ENCODE measurements at places on chromosomes 4 and X.

- DNase-seq, result no peak
- no peaks in the 10 kb centered on the region for H3K27me3 ChIP-seq
- H3K4me1 ChIP-seq, result peaks cover 85% of the 10 kb centered on the region
- H3K27ac ChIP-seq, result no peak overlapping the region
- no peak overlapping the region for H3K4me3 ChIP-seq
These were observed 11.0 kb downstream of the STIM2 start for GRCh38 chr4:26871611-26872010.

DNA sequence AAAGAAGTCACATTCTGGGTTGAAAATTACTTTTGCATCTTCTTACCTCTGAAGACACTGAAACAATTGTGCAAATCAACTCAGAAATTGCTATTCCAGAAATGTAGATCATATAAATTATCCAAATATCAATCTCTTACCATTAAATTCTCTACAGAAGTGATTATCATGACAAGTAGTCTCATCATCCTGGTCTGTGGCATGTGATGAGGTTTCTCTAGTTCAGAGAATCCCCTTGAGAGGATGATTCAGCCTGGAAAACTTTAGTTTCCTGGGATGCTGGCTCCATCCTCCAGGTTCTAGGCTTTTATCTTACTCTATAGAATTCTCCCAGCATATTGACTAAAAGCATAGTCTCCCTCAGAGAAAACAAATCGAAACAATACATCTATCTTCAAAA lies 76.2 kb upstream of the S100G start:
- no peaks in the 10 kb centered on the region for H3K36me3 ChIP-seq
- peaks cover 27% of the 10 kb centered on the region for H3K27me3 ChIP-seq
- no peak overlapping the region for H3K4me3 ChIP-seq
- DNase-seq, result no peak
- no peak overlapping the region for H3K27ac ChIP-seq

DNA sequence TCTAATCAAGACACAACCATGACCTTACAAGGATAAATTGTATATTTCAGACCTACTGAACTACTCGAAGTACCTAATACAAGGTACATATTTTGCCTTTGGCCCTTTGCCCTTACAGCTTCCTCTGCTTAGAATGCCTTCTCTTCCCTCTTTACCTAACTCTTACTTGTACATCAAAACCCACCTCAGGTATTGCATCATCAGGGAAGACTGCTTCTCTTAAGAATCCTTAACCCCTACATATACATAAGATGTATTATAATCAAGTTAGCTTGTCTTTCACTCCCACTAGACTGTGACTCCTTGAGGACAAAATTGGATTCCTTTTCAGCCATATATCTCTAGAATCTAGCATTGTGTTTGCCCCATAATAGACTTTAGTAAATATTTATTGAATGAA lies 101.7 kb upstream of the STIM2 start:
- no peak overlapping the region for H3K4me3 ChIP-seq
- no peak overlapping the region for H3K27ac ChIP-seq
- H3K4me1 ChIP-seq, result peaks cover 3% of the 10 kb centered on the region
- no peaks in the 10 kb centered on the region for H3K27me3 ChIP-seq
- H3K36me3 ChIP-seq, result peaks cover 10% of the 10 kb centered on the region

DNA sequence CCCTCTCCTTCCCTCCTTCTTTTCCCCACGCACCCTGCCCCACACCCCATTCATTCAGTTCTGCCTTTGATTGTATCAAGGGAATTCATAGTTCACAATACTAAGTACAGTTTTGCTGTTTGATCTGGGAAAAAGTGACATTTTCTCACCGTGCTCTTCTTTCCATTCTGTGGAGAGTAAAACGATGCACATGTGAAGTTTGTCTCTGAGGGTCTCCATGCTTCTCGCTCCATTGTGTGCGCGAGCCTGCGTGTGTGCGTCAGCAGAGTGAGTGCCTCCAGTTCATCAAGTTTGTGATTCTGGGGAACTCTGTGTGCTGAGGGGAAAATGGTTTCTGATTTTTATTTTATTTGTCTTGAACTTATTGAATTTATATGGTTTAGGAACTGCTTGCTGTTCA lies 1.9 kb downstream of the STK26 start:
- peaks cover 49% of the 10 kb centered on the region for H3K4me1 ChIP-seq
- DNase-seq, result no peak
- peaks cover 45% of the 10 kb centered on the region for H3K27me3 ChIP-seq
- peak overlapping the region; percentile 84 for H3K27ac ChIP-seq
- H3K36me3 ChIP-seq, result peaks cover 37% of the 10 kb centered on the region

- H3K4me3 ChIP-seq, result no peak overlapping the region
- H3K4me1 ChIP-seq, result no peaks in the 10 kb centered on the region
- H3K27me3 ChIP-seq, result peaks cover 33% of the 10 kb centered on the region
- H3K36me3 ChIP-seq, result no peaks in the 10 kb centered on the region
These were observed 96.2 kb downstream of the TSPAN7 start for GRCh38 chrX:38657562-38657961.

GRCh38 chrX:111010111-111010510 lies 85.9 kb upstream of the PAK3 start:
- H3K27me3 ChIP-seq, result peaks cover 38% of the 10 kb centered on the region
- H3K36me3 ChIP-seq, result no peaks in the 10 kb centered on the region
- H3K4me3 ChIP-seq, result no peak overlapping the region
- no peaks in the 10 kb centered on the region for H3K4me1 ChIP-seq
- no peak for DNase-seq

- peaks cover 20% of the 10 kb centered on the region for H3K4me1 ChIP-seq
- no peak overlapping the region for H3K4me3 ChIP-seq
- no peak overlapping the region for H3K27ac ChIP-seq
- H3K27me3 ChIP-seq, result peaks cover 6% of the 10 kb centered on the region
These were observed 104.6 kb upstream of the KLF3 start for GRCh38 chr4:38559374-38559773.

DNA sequence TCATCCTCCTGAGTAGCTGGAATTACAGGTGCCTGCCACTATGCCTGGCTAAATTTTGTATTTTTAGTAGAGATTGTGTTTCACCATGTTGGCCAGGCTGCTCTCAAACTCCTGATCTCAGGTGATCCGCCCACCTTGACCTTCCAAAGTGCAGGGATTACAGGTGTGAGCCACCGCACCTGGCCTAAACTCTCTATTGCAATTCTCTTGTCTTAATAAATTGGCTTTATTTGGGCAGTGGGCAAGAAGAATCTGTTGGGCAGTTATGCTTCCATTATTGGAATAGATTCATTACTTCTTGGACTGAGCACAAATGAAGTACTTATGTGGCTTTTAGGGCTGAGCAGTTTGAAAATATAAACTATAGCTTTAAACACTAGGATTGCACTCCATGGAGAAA lies 8.2 kb upstream of the GPAT3 start:
- peaks cover 34% of the 10 kb centered on the region for H3K27me3 ChIP-seq
- no peak for DNase-seq
- no peaks in the 10 kb centered on the region for H3K36me3 ChIP-seq

GRCh38 chr4:102324730-102325129 lies 20.6 kb downstream of the SLC39A8 start:
- peaks cover 54% of the 10 kb centered on the region for H3K4me1 ChIP-seq
- H3K4me3 ChIP-seq, result no peak overlapping the region
- H3K36me3 ChIP-seq, result peaks cover 26% of the 10 kb centered on the region
- H3K27ac ChIP-seq, result no peak overlapping the region
- no peaks in the 10 kb centered on the region for H3K27me3 ChIP-seq

DNA sequence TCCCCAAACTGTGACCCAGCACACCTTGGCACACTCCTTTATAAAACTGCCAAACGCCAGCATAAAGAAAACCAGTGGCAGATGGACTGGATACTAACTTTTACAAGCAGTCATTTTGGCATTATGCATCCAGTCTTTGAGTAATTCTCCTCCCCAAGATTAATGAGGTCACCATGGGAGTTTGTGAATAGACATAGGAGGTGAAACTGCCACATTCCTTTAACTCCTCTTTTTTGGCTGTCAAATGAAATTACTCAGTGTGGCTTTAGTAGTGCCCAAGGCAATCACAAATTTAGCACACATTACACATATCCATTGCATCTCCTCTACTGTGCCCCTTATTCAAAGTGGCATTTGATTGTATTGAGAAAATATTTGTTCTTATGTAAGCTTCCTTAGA lies 315.3 kb upstream of the FGF13 start:
- H3K36me3 ChIP-seq, result no peaks in the 10 kb centered on the region
- DNase-seq, result no peak
- H3K4me1 ChIP-seq, result no peaks in the 10 kb centered on the region
- H3K27ac ChIP-seq, result no peak overlapping the region
- peaks cover 8% of the 10 kb centered on the region for H3K27me3 ChIP-seq

GRCh38 chrX:149069899-149070298 lies 435.2 kb downstream of the IDS start:
- no peak overlapping the region for H3K4me3 ChIP-seq
- H3K27ac ChIP-seq, result no peak overlapping the region
- no peak for DNase-seq
- peaks cover 13% of the 10 kb centered on the region for H3K27me3 ChIP-seq
- no peaks in the 10 kb centered on the region for H3K36me3 ChIP-seq

GRCh38 chrX:13646154-13646549 lies 6.8 kb upstream of the TCEANC start:
- H3K4me1 ChIP-seq, result peaks cover 11% of the 10 kb centered on the region
- no peaks in the 10 kb centered on the region for H3K36me3 ChIP-seq
- H3K27me3 ChIP-seq, result peaks cover 66% of the 10 kb centered on the region
- no peak overlapping the region for H3K4me3 ChIP-seq

DNA sequence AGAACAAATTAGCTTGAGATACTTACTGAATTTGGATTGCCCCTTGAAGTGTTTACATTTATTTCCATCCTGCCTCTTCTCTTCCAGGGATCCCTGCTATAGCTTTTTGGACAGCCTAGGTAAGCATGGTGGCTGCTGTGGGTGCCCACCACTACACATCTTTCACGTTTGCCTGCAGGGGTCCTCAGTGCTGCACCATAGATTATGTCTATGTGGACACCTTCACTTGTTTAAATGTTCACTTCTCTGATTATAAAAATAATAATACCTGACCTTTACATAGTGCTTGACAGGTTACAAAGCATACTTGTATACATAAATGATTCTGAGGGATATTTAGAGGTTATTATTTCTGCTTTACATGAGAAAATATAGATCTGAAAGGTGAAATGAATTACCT lies 67.9 kb upstream of the SLC4A4 start:
- DNase-seq, result no peak
- no peak overlapping the region for H3K4me3 ChIP-seq
- H3K36me3 ChIP-seq, result no peaks in the 10 kb centered on the region
- H3K4me1 ChIP-seq, result peaks cover 14% of the 10 kb centered on the region
- no peak overlapping the region for H3K27ac ChIP-seq
- H3K27me3 ChIP-seq, result no peaks in the 10 kb centered on the region

DNA sequence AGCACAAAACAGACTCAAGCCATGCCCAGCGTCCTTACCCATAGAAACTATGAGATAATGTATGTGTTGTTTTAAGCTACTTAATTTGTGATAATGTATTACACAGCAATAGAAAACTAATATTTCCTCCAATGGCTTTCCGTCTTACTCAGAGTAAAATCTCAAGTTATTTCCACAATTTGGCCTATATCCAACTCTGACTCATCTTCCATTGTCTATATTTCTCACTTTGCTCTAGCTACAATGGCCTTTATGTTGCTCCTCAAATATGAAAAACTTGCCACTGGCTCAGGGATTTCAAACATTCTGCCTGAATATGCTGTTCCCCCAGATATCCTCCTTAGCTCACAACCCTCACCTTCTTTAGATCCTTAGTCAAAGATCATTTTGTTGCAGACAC lies 31.6 kb downstream of the IQCM start:
- no peak overlapping the region for H3K27ac ChIP-seq
- no peaks in the 10 kb centered on the region for H3K27me3 ChIP-seq
- DNase-seq, result no peak
- no peaks in the 10 kb centered on the region for H3K36me3 ChIP-seq
- H3K4me3 ChIP-seq, result no peak overlapping the region

Data from activated T-cell treated with anti-CD3 and anti-CD28 coated beads, Interleukin-2, amount 50 U/mL, for 24 hours (primary cell).